ENCODE measurements at places on chromosomes 7 and 10.

GRCh38 chr10:107540981-107541380 lies 376.5 kb upstream of the SORCS1 start:
- no peaks in the 10 kb centered on the region for H3K36me3 ChIP-seq
- H3K4me3 ChIP-seq = no peak overlapping the region
- H3K27me3 ChIP-seq = no peaks in the 10 kb centered on the region
- H3K4me1 ChIP-seq = no peaks in the 10 kb centered on the region

DNA sequence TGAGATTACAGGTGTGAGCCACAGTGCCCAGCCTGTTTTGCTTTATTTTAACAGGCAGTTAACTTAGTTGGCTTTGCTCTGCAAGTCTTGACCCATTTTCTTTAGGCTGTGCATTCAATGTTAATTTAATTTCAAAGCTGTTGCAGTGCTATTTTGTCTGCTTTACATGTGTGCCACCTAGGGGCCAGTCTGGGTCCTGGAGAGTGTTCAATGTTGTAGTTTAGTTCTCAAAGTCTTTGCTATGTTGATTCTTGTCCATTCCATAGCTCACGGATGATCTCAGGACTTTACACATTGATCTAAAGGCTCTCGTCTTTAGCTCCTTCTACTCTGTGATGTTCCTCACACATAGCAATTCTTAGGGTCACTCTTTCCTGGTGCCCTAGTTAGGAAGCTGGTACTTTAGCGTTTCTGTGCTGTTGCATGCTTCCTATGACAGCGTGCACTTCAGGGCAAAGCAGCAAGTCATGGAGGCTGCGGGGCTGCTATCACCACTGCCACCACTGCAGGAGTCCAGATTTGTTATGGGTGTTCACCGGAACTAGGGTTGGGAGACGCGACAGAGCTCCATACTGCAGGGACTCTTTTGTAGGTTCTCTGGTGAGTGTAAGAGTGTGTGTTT lies 16.4 kb upstream of the ABCA13 start:
- H3K27me3 ChIP-seq = peaks cover 14% of the 10 kb centered on the region
- no peak overlapping the region for H3K27ac ChIP-seq
- H3K4me3 ChIP-seq = no peak overlapping the region
- no peaks in the 10 kb centered on the region for H3K36me3 ChIP-seq
- no peak for DNase-seq
- no peaks in the 10 kb centered on the region for H3K4me1 ChIP-seq

- no peak overlapping the region for H3K27ac ChIP-seq
- H3K27me3 ChIP-seq = peaks cover 50% of the 10 kb centered on the region
- H3K4me1 ChIP-seq = peaks cover 22% of the 10 kb centered on the region
- no peak for DNase-seq
- H3K36me3 ChIP-seq = peaks cover 1% of the 10 kb centered on the region
Observed at GRCh38 chr7:20797042-20797461, 10.4 kb upstream of the SP8 start.

GRCh38 chr10:94363251-94363565 lies 469 bp upstream of the NOC3L start:
- DNase-seq = no peak
- peaks cover 34% of the 10 kb centered on the region for H3K36me3 ChIP-seq
- peaks cover 12% of the 10 kb centered on the region for H3K27me3 ChIP-seq
- H3K4me1 ChIP-seq = peaks cover 40% of the 10 kb centered on the region
- H3K4me3 ChIP-seq = peak overlapping the region; percentile 98
- peak overlapping the region; percentile 99 for H3K27ac ChIP-seq

DNA sequence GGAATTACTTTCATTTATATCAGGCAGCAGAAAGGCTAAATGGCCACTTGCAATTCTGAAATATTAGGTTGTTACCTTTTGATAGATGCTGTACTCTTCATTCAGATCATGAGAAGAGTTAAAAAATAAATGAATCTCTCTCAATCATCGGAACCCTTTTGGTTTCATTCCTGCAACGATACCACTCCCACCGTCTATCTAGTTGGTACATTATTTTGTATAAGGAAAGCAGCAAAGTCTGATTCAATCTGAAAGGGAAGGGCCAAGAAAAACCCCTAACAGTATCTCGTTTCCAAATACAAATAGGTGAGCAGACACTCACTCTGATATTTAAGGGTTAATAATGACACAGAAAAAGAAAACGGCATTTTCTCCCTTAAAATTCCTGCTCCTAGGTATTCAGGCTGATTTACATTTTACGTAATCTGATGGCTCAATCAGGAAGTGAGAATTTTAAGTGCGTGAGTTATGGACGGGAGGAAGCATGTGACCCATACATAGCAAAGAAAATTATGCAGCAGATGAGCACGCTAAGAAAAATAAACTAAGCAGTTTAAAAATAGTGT lies 209.4 kb upstream of the KLF14 start:
- no peak for DNase-seq
- peaks cover 84% of the 10 kb centered on the region for H3K36me3 ChIP-seq
- H3K4me3 ChIP-seq = peak overlapping the region; percentile 78
- no peaks in the 10 kb centered on the region for H3K27me3 ChIP-seq

GRCh38 chr7:70239918-70240317 lies 641.6 kb downstream of the AUTS2 start:
- no peak overlapping the region for H3K27ac ChIP-seq
- H3K27me3 ChIP-seq = no peaks in the 10 kb centered on the region
- peaks cover 23% of the 10 kb centered on the region for H3K4me1 ChIP-seq
- H3K4me3 ChIP-seq = no peak overlapping the region
- DNase-seq = no peak
- H3K36me3 ChIP-seq = peaks cover 4% of the 10 kb centered on the region

DNA sequence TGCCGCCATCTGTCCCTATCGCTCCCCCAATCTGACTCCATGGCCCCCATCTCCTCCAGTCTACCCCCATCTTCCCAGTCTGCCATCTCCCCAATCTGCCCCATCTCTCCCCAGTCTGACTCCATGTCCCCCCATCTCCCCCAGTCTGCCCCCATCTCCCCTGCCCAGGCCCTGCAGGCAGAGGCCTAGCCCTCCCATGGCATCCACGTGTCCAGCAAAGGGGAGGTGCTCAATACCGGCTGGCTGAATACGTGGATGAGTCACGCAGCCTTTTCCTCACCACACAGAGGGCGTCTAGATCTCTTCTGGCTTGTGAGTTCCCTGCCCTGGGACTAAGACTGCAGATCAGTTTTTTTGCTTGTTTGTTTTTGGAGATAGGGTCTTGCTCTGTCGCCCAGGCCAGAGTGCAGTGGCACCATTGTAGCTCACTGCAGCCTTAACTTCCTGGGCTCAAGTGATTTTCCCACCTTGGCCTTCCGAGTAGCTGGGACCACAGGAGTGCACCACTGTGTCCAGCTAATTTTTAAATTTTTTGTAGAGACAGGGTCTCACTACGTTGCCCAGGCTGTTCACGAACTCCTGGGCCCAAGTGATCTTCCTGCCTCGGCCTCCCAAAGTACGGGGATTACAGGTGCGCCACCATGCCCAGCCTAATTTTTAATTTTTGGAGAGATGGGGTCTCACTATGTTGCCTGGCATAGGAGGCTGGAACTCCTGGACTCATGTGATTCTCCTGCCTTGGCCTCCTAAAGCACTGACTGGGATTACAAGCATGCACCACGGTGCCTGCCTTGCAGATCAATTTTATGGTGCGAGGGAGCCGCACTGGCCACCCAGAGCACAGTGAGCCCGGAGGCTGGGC lies 15.3 kb upstream of the GPR146 start:
- H3K27ac ChIP-seq = peak overlapping the region; percentile 71
- peak; percentile 50 for DNase-seq
- H3K4me1 ChIP-seq = peaks cover 53% of the 10 kb centered on the region
- H3K27me3 ChIP-seq = no peaks in the 10 kb centered on the region

DNA sequence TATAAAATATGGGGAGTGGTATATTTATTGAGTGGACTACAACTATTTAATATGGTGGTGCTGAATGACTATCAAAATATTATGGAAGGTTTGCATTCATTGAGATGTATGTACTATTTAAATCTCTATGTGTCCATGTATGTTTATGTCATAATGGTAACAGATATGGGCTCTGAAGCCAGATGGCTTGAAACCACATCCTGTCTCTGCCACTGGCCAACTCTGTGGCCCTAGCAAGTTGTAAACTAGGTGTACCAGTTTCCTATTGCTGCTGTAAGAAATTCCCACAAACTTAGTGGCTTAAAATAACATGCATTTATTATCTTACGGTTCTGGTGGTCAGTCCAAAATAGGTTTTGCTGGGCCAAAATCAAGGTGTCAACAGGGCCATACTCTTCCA lies 198.1 kb upstream of the NFE2L3 start:
- H3K27ac ChIP-seq = no peak overlapping the region
- H3K36me3 ChIP-seq = no peaks in the 10 kb centered on the region
- no peak for DNase-seq

GRCh38 chr7:30321882-30322192 lies 37.4 kb downstream of the ZNRF2 start:
- H3K36me3 ChIP-seq = peaks cover 19% of the 10 kb centered on the region
- no peaks in the 10 kb centered on the region for H3K27me3 ChIP-seq
- H3K27ac ChIP-seq = peak overlapping the region; percentile 97
- H3K4me1 ChIP-seq = peaks cover 84% of the 10 kb centered on the region
- no peak for DNase-seq

- H3K27ac ChIP-seq = peak overlapping the region; percentile 63
- DNase-seq = peak; percentile 20
- H3K27me3 ChIP-seq = no peaks in the 10 kb centered on the region
- peaks cover 30% of the 10 kb centered on the region for H3K4me1 ChIP-seq
Observed at GRCh38 chr7:139855498-139856270, 26.6 kb downstream of the TBXAS1 start.

DNA sequence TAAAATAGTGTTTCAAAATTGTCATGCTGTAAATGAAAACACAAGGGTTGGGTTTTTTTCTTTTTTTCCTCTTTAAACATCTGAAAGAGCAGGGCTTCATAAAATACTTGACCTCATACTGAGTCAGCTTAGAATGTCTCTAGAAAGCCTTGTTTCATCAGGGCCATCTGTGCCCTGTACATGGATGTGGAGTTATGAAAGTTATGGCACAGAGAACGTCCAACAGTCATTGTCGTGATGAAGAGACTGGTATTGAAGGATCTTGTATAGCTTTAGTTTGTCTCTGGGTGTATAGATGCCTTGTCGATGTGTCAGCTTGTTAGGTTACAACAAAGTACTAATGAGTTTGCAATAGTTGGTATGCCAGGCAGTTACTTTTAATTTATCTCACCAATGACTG lies 127.3 kb downstream of the FAM204A start:
- no peak overlapping the region for H3K27ac ChIP-seq
- no peaks in the 10 kb centered on the region for H3K36me3 ChIP-seq
- DNase-seq = no peak
- peaks cover 2% of the 10 kb centered on the region for H3K27me3 ChIP-seq
- H3K4me3 ChIP-seq = no peak overlapping the region

DNA sequence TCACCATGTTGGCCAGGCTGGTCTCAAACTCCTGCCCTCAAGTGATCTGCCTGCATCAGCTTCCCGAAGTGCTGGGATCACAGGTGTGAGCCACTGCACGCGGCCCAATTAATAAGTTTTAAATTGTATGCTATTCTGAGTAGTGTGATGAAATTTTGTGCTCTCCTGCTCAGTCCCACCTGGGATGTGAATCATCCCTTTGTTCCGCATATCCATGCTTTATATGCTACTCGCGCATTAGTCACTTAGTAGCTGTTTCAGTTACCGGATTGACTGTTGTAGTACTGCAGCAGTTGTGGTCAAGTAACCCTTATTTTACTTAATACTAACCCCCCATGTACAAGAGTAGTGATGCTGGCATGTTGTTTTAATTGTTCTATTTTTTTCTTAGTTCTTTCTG lies 47.3 kb upstream of the OIT3 start:
- H3K27me3 ChIP-seq = no peaks in the 10 kb centered on the region
- DNase-seq = no peak
- H3K27ac ChIP-seq = no peak overlapping the region
- no peak overlapping the region for H3K4me3 ChIP-seq
- peaks cover 9% of the 10 kb centered on the region for H3K36me3 ChIP-seq

DNA sequence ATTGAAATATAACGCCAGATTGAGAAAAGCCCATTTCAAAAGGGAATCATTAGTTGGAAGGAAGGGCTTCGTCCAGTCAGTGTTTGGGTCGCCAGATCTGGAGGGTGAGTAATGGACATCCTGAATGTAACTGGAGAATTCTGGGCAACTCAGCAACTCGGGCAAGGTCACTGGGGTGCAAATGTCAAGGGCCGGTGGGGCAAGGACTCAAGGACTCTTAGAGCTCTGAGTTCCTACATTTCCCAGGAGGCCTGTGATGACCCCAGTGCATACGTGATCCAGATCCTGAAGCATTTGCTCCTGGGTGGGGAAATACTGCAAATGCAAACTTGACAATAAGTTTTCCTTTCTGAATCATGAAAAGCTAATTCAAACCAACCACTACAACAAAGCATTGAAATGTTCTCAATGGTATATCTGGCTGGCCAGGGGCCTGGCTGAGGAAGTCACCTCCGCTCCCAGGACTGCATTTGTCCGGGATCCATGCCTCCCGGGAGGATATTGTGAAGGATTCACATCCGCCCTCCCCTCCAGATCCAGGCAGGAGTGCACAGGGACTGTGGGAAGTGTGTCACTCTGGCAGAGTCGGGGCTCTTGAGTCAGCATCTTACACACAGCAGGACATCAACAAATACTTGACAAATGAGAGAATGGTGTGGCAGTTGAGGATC lies 164.0 kb downstream of the FANK1 start:
- peaks cover 3% of the 10 kb centered on the region for H3K27me3 ChIP-seq
- DNase-seq = no peak
- H3K4me1 ChIP-seq = peaks cover 5% of the 10 kb centered on the region
- no peak overlapping the region for H3K4me3 ChIP-seq

DNA sequence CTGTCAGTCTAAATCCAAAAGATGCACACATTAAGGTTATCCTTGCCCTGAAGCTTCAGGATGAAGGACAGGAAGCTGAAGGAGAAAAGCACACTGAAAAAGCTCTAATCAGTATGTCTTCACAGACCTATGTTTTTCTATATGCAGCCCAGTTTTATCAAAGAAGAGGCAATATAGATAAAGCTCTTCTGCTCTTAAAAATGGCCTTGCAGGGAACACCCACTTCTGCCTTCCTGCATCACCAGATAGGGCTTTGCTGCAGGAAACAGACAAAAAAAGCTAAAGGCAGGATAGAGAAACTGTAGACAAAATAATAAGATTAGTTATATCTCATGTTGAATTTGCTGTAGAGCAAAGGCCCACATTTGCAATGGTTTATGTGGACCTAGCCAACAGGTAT lies 14.9 kb upstream of the IFIT1B start:
- no peak overlapping the region for H3K27ac ChIP-seq
- no peaks in the 10 kb centered on the region for H3K27me3 ChIP-seq
